ENCODE measurements at places on chromosomes 7 and 10.

DNA sequence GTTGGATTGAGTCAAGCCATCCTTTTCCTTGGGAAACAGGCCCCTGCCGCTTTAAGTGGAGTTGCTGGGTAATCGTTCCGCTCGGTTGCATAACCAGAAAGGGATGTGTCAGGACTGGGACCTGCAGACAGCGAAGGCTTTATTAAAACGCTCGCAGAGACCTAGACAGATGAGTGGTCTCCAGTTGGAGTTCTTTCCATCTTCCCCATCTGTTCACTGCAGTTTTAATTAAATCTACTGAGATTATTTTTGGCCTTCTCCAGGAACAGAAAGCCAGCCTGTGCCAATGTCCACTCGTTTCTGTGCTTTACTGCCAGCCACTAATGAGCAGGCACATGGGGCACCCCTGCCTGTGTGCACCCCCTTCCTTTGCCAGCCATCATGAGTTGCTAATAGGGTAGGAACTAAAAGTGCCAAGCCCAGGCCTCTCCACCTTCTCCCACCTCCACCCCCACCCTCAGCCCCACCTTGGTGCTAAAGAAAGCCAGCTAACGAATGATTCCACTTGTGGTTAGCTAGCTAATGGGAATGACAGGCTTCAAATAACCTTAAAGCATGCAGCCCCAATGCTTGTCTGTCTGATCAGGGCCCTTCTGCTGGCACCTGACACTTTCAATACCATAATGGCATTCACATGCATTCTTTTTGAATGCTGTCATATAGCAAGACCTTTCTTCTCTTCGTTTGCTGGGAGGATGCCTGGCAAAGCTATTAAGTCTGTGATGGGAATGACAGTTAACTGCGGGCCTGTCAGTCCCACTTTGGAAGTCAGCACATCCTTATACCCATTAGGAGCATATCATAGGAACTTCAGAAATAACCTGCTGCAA is 556.8 kb upstream of the GALNT17 start:
- DNase-seq: no peak

DNA sequence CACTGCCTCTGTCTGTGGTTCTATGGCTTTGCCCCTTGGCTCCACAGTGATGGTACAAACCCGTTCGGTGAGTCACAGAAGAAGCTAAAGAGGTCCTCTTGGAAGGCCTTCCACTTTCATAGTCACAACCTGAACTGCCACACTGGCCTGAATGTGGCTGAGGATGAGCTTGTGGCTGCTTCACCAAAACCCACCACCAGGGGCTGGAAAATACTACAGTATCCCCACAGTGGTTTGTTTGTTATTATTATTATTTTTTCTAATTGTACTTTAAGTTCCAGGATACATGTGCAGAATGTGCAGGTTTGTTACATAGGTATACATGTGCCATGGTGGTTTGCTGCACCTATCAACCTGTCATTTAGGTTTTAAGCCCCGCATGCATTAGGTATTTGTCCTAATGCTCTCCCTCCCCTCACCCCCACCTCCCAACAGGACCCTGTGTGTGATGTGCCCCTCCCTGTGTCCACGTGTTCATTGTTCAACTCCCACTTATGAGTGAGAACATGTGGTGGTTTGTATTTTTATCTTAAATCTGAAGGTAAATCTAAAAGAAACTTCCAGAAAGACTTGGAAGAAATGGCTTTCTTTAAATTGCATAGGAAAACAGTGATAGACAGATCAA is 160.8 kb upstream of the NPSR1 start:
- DNase-seq: no peak

DNA sequence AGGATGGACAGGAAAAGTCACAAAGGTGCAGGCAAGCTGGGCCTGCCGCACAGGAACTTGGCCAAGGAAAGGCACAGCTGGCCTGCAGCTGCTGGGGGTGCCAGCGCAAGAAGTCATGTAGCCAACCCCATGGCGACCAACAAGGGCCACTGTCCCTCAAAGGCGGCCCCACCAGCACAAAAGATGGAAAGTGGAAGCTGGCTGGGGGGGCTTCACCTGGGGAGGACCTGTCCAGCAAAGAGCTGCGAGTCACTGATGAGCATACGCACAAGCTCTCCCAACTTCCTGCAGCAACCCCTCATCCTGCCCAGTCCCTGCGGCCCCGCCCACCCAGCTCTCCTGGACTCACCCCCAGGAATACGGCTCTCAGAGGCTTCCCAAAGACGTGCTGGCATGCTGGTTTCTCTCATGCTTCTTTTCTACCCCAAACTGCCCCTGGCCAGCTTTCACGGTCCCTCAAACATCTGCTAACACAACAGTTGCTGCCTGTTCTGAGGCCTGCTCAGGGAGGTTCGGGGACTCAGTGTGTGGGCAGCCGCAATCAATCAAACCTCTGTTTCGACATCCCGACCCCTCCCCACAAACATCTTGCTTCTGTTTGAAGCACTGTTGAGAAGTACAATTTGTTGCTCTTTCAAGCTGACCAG is 67.6 kb downstream of the FAM53B start:
- peak; percentile 71 for DNase-seq

GRCh38 chr10:131681656-131682055 is 219.2 kb upstream of the PPP2R2D start:
- DNase-seq: no peak

DNA sequence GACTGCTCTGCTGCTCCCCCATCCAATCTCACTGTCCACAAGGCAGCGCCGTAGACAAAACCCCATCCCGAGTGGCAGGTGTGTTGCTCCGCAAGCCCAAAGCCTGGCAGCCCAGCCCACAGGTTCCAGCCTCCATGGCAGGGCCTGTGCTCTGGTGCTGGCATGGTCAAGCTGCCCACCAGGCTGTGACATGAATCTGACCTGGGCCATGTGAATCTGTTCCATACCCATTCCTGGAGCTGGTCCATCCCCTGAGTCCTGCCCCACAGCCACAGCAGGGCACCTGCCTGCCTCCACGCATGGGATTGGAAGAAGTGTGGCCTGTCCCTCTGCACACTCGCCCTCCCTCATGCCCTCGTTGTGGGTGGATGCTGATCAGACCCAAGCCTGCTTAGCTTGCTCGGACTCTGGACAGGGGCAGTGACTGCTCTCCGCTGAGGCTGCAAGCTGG is 128.8 kb downstream of the PTPN20 start:
- no peak for DNase-seq

DNA sequence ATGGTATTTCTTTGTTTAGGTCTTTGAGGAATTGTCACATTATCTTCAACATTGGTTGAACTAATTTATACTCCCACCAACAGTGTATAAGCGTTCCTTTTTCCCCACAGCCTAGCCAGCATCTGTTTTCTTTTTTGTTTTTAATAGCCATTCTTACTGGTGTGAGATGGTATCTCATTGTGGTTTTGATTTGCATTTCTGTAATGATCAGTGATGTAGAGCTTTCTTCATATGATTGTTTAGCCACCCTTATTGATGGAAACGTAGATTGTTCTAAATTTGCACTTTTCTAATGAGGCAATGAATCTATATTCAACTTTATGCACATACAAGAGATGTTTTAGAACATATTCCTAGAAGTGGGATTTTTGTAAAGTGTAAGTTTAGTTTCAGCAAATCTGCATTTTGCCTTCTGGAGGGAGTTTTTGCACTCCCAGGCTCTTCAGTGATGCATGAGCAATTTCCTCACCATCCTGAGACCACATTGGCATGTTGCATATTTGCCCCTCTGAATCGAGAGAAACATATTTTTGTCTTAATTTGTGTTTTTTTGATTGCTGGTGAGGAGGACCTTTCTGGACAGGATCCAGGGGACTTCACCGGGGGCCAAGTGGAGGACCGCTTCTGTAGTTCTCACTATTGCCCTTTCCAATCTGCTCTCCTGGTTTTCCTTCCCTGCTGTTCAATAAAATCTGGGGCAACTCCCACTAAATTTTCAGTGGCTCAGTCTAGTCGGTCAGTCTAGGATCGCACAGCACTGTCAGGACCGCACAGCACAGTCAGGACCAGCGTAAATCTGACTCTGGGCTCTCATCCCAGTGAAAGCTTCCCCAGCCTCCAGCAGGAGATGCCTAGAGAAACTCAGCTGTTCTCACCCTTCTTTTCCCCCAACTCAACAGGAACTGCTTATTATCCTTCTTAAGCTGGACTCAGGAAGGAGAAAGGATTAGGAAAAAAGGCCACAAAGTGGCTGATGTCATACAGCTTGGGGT is 157.0 kb downstream of the PTPN20 start:
- DNase-seq: no peak

GRCh38 chr10:60323162-60323561 is 66.5 kb downstream of the ANK3 start:
- DNase-seq: no peak

- DNase-seq: no peak
Measured at GRCh38 chr7:41774966-41775365, 72.1 kb upstream of the INHBA start.

DNA sequence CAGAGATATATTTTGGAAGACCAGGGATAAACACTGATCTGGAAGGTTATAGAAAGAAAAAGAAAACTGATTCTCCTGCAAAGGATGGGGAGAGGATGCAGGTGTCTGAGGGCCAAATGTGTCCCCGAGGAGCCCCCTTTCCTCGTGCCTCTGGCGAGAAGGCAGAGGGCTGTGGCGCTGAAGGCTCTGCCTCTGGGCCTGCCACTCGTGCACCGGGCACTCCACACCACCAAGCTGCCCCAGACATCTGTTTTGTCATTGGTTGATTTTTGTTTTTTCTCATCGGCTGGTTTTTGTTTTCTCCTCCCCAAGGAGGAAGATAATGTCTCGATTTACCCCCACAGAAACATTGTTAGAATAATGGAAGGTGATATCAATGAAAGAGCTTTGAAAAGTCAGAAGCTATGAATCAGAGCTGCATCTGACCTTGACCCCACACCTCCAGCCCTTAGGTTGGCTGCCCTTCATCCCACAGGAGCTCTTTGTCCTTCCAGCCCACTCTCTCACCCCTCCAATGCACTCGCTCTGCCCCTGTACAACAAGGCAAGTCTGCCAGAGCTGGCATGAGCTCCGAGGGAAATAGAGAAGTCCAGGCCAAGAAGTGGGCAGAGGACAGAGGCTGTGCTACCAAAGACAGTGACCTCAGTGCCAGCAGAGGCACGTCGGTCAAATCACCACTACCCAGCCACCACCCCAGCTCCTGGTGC is 124.8 kb downstream of the TCERG1L start:
- DNase-seq: no peak

GRCh38 chr7:35846816-35847412 is 46.1 kb downstream of the SEPTIN7 start:
- DNase-seq: no peak

DNA sequence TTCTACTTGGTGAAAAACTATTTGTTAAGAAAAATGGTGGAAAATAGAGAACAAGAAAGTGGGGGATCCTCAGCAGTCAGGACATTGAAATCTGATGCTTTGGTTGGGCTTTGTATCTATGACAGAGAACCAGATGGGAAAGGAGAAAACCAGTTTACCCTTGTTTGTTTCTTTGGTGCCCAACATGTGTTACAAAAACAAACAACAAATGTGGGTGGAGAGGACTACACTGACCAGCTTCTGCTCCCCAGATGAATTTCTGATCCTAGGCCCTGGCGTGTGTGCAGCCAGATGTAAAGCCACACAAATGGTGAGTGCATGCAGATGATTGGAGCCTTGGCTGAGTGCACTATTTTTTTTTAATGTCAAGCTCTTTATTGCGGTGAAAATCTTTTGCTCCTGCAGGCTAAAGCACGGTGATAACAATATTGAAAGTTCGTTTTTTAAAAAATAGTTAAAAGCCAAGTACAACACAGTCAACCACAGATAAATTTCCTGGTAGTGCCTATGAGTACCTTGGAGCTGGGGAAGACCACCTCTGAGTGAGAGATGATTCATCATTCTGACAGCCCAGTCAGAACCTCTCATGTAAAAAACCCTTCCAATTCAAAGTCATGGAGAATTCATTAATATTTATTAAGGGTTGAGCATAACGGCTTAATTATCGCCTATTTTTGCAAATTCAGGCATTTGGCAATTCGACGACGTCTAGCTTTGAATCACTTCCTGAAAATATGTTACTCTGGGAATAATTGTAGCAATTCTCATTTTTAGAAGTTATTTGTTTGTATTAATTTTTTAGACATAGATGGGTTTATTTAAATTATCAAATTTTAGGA is 163.7 kb downstream of the AGMO start:
- DNase-seq: no peak

DNA sequence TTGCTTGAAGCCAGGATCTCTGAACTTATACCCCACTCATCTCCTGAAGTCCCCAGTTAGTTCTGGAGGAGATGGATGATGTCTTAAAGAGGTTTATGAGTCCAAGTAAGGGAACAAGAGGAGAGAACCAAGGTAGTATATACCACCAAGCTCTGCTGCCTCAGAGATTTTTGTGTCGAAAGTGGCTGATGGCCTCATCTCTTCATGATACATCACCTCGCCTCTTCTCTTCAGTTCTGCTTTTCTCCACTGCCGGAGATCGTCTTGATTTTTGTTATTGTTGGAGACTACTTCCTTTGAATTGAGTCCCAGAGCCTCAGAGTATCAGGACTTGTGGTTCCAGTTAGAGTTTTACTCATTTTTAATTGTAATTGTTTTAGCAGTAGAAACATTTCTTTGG is 1.9 kb downstream of the VTI1A start:
- no peak for DNase-seq

GRCh38 chr7:87456247-87456646 is 19.2 kb downstream of the ABCB4 start:
- no peak for DNase-seq

GRCh38 chr10:77463967-77464745 is 173.5 kb downstream of the KCNMA1 start:
- no peak for DNase-seq

GRCh38 chr7:5439209-5439571 is 15.6 kb upstream of the TNRC18 start:
- DNase-seq: no peak

GRCh38 chr10:16950656-16951601 is 133.7 kb upstream of the RSU1 start:
- peak; percentile 73 for DNase-seq

DNA sequence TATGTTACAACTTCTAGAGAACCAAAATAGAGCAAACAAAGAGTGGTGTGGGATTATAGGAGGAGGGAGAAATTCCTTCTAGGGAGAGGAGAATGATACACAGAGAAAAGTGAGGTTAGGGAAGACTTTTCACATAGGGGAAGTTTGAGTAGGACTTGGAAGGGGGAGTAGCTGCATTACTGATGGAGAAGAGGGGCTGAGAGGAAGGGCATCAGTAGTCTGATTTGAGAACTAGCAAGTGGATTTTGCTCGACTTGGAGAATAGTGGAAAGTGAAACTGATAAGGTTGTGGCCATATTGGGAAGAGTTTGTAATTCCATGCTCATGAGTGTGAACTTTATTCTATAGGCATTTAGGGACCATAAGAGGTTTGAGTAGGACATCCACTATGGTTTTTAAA is 6.1 kb downstream of the NRF1 start:
- no peak for DNase-seq

- DNase-seq: no peak
Measured at GRCh38 chr10:100864978-100865377, 47.8 kb upstream of the SLF2 start.

GRCh38 chr10:1643161-1643907 is 94.0 kb downstream of the ADARB2 start:
- DNase-seq: peak; percentile 74

DNA sequence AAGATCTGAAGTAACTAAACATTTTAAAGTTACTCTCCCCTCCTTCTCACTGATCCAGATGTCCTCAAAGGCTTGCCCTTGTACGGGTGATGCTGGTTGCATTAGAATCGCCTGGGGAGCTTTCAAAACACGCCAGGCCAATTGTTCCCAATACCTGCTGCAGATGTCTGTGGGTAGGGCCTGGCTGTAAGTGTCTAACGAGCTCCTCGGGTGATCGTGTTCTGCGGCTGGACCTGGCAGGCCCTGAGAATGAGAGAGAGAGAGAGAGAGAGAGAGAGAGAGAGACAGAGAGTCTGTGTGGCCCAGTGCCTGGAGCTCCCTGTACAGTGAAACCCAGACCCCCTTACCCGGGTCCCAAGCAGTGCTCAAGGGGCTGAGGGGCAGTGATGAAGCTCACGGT is 8.4 kb downstream of the COL13A1 start:
- DNase-seq: no peak
